Stimulated activated CD4-positive, alpha-beta T cell treated with anti-CD3 and anti-CD28 coated beads, TNF-alpha, amount 100 ng/mL, for 1 hour (primary cell): ENCODE measurements at places on chromosomes 7 and 10.

GRCh38 chr7:2876031-2876731 lies 32.1 kb upstream of the GNA12 start:
- no peak for DNase-seq

GRCh38 chr7:137916980-137917645 lies 70.3 kb upstream of the DGKI start:
- no peak for DNase-seq

- no peak for DNase-seq
These were observed 8.6 kb downstream of the SCIN start for GRCh38 chr7:12578930-12579640.

- no peak for DNase-seq
These were observed 106.0 kb downstream of the ABLIM1 start for GRCh38 chr10:114552050-114552449.

GRCh38 chr7:50497968-50498367 lies 47.8 kb upstream of the FIGNL1 start:
- DNase-seq = no peak

GRCh38 chr10:129900825-129901224 lies 63.2 kb downstream of the EBF3 start:
- no peak for DNase-seq

DNA sequence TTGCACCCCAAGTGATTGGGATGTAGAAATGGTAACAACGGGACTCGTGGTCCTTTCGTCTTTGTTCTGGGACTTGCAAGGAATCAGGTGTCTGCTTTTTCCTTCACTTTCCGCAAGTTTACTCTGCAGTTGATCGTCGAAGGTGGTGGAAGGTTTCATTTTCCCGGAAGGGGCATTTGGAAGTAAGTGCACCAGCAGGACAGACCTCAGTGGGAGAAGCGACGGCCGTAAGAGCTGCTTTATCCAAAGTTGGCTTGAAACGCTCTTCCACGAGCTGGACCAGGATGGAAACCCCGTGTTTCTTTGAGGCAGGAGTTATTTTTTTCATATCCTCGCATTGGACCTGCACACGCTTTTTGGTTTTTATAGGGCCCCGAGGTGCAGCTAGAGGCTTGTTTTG lies 1.2 kb downstream of the BRI3 start:
- DNase-seq = no peak

GRCh38 chr7:156334636-156335035 lies 305.9 kb upstream of the RNF32 start:
- no peak for DNase-seq

GRCh38 chr10:61857746-61858145 lies 43.8 kb upstream of the ARID5B start:
- no peak for DNase-seq

- DNase-seq = no peak
These were observed 116.1 kb downstream of the PARD3 start for GRCh38 chr10:34698979-34699378.

DNA sequence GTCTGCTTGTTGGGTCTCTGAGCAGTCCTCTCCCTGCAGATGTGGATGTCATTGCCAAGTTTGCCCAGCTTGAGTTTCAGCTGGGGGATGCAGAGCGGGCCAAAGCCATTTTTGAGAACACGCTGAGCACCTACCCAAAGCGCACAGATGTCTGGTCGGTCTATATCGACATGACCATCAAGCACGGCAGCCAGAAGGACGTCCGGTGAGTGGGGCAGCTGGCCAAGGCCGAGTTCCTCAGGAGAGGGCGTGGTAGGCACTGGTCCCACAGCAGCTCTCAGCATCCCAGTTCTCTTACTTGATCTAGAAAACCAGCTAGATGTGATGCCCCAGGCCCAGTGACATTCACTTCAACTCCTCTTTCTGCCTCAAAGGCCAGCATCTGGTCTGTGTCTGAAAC lies 7.7 kb downstream of the CALHM2 start:
- DNase-seq = no peak

GRCh38 chr10:29140991-29141390 lies 147.9 kb upstream of the LYZL1 start:
- no peak for DNase-seq

GRCh38 chr10:110414548-110415309 lies 83.0 kb upstream of the DUSP5 start:
- peak; percentile 78 for DNase-seq

GRCh38 chr10:87615856-87616255 lies 43.8 kb upstream of the PAPSS2 start:
- no peak for DNase-seq

DNA sequence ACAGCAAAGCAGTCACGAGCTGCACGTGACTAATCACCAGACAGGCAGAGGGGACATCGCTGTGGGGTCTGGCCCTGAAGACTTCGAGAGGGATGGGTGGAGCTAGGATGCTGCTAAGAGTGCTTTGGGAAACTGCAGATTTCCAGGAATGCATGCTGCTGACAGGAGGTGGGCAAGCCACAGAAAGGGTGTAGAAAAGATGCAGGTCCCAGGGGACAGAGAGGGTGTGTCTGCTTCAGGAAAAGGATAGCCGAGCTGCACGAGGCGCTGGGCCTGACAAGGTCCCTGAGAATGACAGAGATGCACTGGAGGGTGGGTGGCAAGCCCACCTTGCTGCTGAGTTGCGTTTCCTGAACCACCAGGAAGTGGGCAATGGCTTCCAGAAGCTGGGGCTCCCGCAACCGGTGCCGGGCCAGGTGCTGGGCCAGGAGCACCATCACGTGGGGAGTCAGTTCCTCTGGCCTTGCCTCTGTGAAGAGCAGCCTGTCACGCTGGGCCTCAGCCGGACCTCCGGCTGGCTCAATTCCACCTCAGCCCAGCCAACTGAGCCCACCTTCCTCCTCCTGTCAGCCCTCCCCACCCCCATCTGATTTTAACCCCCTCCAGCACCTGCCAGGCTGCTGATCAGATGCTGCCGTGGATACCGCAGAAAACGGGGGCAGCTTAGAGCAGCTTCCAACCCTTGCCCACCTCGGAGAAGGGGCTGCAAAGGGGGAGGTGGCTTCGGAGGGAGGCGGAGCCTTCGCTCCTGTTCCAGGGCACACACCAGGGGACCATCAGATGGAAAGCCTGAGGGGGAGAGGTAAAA lies 2.2 kb downstream of the FASTK start:
- DNase-seq = no peak

DNA sequence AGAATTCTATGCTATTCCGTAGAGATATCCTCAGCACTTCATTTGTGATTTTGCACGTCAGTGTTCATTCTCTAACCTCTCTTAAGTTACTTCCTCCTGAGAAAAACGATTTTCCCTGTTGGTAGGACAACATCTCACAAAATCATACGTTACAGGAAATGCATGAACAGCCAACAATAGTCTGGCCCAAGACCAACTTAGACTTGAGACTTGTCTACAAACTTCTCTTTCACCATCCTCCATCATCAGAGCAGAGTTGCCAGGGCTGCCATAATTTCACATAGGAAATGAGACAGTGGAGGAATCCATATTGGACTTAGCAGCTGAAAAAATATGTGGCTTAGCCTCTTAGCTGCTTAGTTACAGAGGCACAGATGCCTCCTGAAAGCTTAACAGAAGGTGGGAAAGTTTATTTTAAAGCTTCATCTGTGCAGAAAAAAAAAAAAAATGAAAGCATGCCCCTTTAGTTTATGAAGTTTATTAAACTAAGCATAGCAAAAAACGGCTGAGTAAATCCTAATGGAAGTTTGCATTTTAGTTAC lies 222.5 kb upstream of the CACNA2D1 start:
- DNase-seq = no peak

- DNase-seq = no peak
These were observed 125.2 kb upstream of the CARD11 start for GRCh38 chr7:3168869-3169268.

DNA sequence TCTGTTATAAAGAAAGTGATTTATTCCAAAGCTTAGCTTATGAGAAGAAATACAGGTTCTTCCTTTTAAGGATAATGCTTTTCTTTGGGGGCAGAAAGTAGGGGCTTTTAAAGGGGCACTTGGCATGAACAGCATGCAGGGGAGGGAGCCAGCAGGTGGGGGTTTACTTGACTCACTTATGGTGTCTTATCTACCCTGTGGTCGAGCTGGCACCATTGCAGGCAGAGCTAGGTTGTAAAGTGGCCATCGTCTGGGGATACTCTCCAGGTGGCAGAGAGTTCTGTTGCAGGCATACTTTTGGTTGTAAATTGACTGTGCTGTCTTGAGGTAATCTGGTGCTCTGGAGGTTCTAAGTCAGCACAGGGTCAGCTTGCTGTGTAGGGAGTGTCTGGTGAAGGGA lies 26.3 kb upstream of the IFRD1 start:
- no peak for DNase-seq

DNA sequence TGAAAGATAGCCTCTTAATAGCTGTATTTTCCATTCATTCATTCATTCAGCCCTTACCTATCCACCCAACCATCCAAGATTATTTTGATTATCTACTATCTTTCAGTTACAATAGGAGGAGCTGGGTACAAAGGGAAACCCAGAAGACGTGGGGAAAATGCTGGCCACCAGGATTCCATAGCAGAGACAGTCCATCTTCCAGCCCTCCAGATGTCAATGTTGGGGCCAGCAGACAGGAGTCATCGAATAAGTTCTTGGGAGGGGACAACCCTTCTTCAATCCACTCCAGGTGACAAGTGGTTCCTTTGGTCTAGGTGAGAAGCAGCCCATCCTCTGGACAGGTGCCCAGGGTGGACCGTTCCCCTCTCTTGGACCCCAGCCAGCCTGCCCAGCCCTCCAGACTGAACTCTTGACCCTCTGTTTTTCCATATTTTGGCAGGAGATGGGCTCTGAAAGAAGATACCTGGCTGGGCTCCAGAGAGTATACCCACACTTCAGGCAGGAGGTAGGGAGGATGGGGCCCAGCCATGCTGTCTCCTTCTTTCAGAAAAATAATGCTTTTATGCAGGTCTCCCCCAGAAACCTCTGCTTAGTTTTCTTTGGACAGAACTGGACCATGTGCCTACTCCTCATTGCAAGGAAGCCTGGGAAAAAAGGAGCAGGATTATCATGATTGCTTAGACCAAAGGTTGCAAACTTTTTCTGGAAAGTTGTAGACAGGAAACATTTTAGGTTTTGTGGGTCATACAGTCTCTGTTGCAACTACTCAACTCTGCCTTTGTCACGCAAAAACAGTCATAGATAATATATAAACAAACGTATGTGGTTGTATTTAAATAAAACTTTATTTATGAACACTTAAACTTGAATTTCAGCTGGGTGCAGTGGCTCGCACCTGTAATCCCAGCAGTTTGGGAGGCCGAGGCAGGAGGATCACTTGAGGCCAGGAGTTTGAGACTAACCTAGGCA lies 95.5 kb upstream of the SMNDC1 start:
- no peak for DNase-seq

DNA sequence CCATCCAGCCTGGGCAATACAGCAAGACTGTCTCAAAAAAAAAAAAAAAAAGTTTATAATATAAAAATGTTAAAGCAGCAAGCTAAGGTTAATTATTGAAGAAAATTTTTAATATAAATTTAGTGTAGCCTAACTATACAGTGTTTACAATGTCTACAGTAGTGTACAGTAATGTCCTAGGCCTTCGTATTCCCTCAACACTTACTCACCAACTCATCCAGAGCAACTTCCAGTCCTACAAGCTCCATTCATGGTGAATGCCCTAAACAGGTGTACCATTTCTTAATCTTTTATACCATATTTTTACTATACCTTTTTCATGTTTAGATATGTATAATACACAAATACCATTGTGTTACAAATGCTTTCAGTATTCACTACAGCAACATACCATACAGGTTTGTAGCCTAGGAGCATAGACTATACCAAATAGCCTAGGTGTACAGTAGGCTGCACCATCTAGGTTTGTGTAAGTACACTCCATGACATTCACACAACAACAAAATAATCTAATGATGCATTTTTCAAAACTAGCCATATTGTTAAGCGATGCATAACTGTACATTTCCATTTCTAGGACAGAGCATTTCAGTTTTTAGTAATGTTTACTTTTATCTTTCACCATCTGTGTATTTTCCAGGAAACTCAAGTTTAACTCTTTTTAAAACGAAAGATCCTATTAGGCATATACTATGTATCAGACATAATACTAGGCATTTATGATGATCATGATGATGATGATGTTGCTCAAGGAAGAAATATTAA lies 43.3 kb downstream of the CNOT4 start:
- no peak for DNase-seq

GRCh38 chr10:71600849-71601248 lies 118.7 kb downstream of the C10orf105 start:
- no peak for DNase-seq

- DNase-seq = no peak
These were observed 9.5 kb upstream of the RBM20 start for GRCh38 chr10:110634527-110635209.

- DNase-seq = no peak
These were observed at the start of gene GIMAP5 for GRCh38 chr7:150737265-150738055. GIMAP5 (plus strand) TSS chr7:150737418; CDS start chr7:150740885, 3,467 bp downstream.

GRCh38 chr7:12635830-12636229 lies 51.6 kb upstream of the ARL4A start:
- DNase-seq = no peak

GRCh38 chr10:74332398-74332797 lies 181.4 kb downstream of the ADK start:
- DNase-seq = no peak

GRCh38 chr10:11397077-11397965 lies 214.1 kb downstream of the USP6NL start:
- DNase-seq = no peak

- no peak for DNase-seq
These were observed 2.1 kb upstream of the CCDC126 start for GRCh38 chr7:23594879-23595604.

GRCh38 chr7:149753375-149754233 lies 19.8 kb downstream of the ZNF467 start:
- DNase-seq = no peak

- no peak for DNase-seq
These were observed 19.1 kb downstream of the TRUB1 start for GRCh38 chr10:114957122-114957521.

DNA sequence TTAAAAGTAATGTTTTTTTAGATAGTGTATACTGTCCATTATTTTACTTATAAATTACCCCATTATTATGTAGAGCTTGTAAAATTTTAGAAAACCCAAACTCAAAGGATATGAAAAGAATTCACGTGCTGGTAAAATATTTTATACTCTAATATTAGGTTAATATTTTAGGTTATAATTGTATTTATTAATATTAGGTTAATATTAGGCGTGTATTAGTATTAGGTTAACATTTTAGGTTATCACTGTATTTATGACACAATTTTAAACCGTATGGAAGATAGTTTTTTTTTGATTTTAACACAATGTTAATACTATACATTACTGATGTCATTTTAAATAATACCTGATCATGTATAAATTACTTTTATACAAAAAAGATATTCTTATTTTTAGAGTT lies 48.5 kb downstream of the ARL4A start:
- DNase-seq = no peak

GRCh38 chr7:103336761-103337160 lies 7.8 kb downstream of the DNAJC2 start:
- DNase-seq = no peak
